Activated CD8-positive, alpha-beta memory T cell treated with anti-CD3 and anti-CD28 coated beads for 1 hour (primary cell): ENCODE measurements at places on chromosomes 7 and 10.

DNA sequence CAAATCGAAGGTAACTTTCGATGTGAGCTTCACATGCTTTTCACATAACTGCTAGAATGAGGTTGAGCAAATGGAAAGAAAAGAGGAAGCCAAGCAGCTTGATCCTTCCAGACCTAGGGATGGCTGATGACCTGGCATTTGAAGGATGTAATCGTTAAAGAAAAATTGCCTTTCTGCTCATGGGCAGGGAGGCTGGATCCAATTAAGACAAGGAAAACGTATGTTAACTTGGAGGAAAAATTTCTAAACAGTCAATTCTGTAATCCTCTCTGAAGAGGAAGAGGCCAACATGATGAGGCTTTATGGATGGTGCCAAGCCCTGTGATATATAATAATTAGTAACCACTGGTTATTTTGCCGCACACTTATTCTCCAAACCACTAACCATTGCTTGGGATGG is 12.5 kb downstream of the GRK5 start:
- no peak for DNase-seq

- DNase-seq, result no peak
These were observed 115.1 kb downstream of the C10orf105 start for GRCh38 chr10:71604324-71605018.

GRCh38 chr7:37430640-37431039 is 18.0 kb downstream of the ELMO1 start:
- DNase-seq, result no peak

GRCh38 chr10:63711867-63712716 is 190.9 kb downstream of the REEP3 start:
- no peak for DNase-seq

DNA sequence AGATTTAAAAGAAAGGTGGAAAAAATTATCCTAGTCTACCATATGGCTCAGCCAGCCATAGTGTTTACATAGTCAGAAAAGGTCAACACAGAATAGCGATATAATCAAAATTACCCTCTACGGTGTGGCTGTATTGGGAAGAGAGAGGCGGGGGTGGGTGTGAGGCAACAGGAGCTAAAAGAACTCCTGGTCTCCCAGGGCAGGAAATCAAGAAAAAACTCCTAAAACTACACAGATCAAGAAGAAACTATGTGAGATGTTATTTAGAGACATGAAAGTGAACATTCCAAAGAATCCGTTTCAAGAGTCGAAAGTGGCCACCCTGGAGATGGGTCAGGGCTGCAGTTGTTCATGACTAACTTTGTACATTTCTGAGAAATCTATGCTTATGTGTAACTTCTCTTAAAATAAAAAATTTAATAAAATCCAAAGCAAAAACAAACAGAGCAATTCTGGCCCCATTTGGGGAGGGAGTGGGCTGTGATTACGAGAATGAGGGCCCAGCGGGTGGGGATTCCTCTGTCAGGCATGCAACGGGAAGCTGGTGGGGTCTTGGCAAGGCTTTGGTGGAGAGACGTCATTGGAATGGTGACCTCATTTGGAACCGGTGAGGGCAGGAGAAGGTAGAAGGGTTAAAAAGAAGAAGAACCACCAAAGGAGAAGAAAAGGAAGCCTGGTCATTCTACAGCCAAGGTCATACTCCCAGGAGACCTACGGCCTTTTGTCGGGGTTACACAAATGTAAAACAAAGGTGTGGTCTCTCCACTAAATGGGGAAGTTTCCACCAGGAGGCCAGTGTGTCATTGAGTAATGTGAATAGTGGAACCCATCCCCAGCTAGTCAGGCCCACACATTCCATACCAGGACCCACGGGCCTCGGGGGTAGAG is 71.2 kb upstream of the DUSP5 start:
- no peak for DNase-seq

- DNase-seq, result no peak
These were observed 51.7 kb upstream of the ADAM12 start for GRCh38 chr10:126439942-126440341.

- DNase-seq, result no peak
These were observed 51.8 kb downstream of the CLEC2L start for GRCh38 chr7:139575338-139575680.

DNA sequence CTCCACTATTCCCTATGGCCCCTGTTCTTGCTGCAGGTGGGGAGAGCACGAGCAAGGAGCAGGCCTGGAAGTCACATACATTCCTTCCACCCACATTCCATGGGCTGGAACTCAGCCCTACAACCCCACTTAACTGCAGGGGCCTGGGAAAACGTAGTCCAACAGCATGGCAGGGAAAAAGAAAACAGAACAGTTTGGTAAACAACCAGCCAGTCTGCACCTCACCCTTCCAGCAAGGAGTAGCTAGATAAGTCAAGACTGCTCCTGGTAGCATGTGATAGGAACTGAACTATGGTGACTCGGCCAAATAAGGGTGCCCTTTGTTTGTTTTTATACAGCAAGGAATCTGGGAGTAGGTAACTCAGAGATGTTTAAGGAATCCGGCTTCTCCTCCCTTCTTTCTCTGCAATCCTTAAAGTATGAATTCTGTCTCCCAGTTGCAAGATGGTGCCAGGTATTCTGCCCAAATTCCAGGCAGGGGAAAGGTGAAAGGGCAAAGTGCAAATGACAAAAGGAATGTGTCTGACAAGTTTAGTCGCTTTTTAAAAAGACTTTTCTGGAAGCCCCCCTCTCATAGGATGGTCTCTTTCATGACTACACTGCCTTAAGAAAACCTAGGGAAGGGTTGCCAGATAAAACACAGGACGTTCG is 311.7 kb upstream of the NEBL start:
- DNase-seq, result no peak
